ENCODE measurements at places on chromosomes 6 and 20. TPM values are rescaled to one million over a fixed set of nuclear protein-coding genes. Genes with fewer than 3 reads are reported as not detected.

DNA sequence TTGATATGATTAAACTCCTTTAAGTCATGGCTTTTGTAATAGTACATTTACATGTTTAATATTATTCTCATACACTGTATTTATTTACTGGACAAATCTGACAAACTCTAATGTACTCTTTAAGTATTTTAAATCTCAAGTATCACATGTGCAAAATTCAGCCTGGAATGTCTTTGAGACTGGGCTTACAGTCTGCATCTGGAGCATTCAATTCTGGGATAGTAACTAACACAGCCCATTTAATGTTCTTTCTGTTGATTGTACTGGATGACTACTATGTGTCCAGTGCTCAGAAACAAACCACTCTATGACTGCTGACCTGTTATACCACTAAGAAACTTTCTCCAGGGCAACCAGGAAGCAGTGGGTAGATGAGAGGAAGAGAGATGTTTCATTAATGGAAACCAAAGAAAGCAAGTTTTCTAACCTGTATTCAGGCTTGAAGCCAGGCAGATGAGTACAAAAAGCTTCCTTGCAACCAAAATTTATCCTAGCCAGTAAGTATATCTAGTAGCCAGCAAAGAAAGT, 26.8 kb downstream of the FBXL4 start:
- DNase-seq, result no peak

DNA sequence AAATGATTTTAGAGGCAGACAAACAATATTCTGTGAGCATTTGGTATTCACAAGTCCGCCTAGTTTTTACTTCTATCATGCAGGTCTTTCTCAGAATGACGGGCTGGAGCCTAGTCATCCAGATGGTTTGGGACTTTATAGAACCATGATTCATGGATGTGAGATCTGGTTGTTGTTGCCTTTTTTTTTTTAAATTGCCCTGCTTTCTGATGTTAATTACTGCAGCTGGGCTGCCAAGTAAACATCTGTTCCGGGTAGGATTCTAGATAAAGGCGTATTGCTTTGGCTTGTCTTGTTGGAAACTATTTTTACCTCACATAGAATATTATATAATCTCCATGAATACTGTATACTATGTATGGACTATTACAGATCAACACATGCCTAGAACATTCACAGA, 58.1 kb downstream of the RNF217 start:
- DNase-seq, result no peak

- DNase-seq, result no peak
Measured at GRCh38 chr6:151585741-151586140, 91.9 kb downstream of the CCDC170 start.

- no peak for DNase-seq
Measured at GRCh38 chr6:113875470-113875869, 18.3 kb downstream of the MARCKS start.

DNA sequence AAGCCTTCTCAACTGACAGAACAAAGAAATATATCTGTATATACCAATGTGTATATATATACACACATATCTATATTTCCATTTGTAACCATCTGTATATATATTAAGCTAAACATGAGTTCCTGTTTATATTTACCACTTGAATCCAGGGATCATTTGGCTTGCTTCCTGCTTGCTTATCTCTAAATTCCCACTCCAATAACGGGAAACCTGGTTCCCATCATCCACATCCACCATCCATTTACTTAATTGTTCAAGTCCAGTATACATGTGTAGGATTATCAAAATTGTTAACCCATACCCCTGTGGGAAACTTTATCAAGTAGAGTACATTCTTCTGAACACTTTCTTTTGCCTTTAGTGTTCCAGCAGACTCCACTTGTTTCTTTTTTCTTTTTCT, 12.5 kb upstream of the SOX12 start:
- no peak for DNase-seq

DNA sequence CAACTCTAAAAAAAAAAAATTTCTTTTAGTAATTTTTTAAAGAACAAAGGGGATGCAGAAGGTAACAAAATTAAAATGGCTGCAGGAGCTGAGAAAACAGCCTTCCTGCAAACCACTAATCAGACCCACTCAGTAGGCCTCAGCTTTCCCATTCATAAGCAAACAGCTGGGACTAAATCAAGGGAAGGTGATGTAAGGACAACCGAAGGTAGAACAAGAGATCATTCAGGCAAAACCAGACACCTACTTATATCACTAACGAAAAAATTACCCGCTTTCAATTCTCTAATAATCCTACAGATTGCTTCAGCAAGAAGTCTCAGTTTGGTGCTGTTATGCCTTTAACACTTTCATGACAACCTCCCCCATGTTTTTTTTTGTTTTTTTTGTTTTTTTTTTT, 124.0 kb downstream of the ZMYND8 start:
- DNase-seq, result no peak

- no peak for DNase-seq
Measured at GRCh38 chr6:105429676-105430075, 26.8 kb upstream of the PREP start.

DNA sequence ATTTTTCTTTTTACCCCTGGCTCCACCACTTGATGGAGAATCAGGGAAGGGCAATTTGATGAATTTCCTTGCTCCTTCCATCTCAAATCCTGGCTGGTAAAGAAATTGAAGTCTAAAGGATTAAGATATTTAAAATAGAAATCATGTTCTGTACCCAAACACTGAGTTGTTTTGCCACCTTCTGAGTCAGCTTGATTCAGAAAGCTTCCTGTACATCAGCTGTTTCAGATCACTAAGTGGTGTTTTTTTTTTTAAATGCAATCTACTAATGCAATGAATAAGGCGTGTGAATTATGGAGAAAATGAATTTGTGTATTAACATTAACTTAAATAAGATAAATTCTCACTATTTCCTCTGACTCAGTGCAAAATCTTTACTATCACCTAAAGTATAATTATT, 11.5 kb upstream of the POPDC3 start:
- DNase-seq, result no peak

DNA sequence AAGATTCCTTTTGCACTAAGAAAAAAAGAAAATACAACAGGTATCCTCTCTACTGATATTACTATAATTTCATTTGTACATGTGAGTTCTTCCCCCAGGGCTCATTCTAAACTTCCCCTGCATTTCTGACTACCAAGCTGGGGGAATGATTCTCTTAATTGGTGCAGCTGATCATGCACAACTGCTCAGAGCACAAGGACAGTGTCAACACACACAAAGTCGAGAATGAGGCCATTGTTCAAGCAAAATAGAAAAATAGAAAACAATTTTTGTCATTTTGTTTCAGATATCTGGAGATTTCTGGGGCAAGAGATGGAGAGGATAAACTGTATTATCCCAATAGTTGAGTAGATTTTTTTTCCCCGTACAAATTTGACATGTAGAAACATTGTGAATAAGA, 236.3 kb downstream of the HAO1 start:
- no peak for DNase-seq

- no peak for DNase-seq
Measured at GRCh38 chr6:106149472-106150069, 63.4 kb downstream of the PRDM1 start.

- DNase-seq, result no peak
Measured at GRCh38 chr6:119156757-119157505, 78.5 kb upstream of the FAM184A start.

- DNase-seq, result no peak
Measured at GRCh38 chr20:16476032-16476431, 97.2 kb downstream of the KIF16B start.

Gene RNF144B
- 13.2 TPM for total RNA-seq

Gene TAAR1
- total RNA-seq, result not detected

Gene FAM217A
- not detected for total RNA-seq

Data from kidney epithelial cell (primary cell).